NCI-H1092 (cell line): ENCODE measurements at places on chromosomes 11 and 22.

GRCh38 chr22:39325392-39325932 lies 6.0 kb upstream of the RPL3 start:
- DNase-seq: no peak

DNA sequence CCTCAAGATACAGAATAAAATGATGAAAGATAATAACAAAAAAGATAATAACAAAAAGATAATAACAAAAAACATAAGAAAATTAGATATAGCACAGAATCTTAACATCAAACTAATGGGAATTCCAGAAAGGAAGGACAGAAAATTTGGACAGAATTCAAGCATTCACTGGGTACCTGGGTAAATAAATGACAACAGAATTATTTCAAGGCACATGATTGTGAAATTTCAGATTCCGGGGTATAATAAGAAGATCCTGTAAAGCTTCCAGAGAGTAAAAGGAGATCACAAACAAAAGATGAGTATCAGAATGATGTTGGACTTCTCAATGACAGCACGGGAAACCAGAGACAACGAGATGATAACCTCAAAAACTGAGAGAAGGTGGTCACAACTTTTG lies 42.1 kb upstream of the OR9Q1 start:
- DNase-seq: no peak

- DNase-seq: no peak
These were observed 10.9 kb downstream of the MUC6 start for GRCh38 chr11:1025410-1026162.

DNA sequence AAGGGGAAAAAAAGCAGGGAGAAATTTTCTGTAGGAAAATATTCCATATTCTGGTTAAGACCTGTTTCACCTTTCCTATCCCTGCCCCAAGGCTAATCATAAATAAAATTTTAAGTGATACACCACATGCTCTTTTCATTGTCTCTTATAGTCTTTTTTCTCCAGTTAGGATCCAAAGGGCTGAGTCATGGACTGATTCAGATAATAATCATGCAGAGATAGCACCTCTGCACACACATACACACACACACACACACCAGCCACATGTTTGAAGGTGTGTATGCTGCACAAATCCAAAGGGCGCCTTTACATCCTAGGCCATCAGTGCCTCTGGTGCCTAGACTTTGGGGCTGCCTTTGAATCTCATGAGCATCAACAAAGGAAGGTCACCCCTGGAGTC lies 35.5 kb upstream of the CWF19L2 start:
- no peak for DNase-seq

DNA sequence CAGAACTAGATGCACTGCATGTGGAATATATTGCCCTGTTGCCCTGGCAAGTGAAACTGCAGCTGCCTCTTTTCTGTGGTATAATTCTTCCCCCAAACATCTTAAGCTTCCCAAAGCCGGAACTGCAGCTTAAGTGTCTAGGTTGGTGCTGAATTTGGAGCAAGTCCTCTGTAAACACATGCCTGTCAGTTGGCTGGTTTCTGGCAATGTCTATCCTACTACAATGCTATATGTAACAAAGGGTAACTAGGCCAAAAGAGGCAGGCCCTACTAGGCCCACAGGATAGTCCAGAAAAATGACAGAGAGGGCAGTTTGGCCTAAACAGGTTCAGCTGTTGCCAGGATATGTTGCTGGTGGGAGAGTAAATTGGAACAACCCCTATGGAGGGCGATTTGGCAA lies 27.9 kb downstream of the ASCC2 start:
- no peak for DNase-seq

DNA sequence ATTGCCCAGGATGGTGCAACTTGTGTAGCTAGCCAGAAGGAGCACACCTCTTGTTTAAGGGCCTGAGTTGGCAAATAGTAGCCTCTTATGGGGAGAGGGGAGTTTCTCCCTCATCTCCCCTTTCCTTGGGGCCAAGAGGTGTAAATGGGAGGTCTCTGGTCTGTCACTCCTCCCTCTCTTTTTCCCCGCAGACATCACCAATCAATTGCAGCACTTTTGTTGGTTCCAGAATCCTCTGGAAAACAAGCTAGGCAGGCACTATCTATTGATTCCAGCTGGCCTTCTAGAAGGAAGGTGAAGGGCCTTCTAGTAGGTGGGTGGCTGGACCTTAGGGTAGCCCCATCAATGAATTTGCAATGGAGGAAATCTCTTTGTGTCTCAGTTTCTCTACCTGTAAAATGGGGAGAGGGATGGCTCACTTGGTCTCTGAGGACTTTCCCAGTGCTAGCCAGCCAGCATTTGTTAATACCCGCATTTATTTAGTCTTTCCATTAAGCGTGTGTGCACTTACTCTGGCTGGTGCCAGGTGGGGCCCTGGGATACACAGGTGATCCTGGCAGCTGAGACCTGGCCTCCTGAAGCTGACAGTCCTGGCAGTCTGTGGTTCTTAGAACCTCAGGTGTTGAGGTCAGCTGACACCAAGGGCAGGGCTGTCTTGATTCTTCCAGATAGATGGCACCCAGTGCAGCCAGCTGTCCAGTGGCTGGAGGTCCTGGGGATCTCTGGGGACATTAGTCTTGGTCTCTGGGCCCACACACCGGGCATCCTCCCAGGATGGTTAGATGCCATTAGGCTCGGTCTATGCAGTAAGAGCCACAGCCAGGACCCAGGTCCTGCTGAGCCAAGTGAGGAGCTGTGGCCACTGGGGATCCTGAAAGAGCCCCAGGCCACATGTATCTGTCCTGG lies 51.7 kb downstream of the TSPAN18 start:
- DNase-seq: no peak

DNA sequence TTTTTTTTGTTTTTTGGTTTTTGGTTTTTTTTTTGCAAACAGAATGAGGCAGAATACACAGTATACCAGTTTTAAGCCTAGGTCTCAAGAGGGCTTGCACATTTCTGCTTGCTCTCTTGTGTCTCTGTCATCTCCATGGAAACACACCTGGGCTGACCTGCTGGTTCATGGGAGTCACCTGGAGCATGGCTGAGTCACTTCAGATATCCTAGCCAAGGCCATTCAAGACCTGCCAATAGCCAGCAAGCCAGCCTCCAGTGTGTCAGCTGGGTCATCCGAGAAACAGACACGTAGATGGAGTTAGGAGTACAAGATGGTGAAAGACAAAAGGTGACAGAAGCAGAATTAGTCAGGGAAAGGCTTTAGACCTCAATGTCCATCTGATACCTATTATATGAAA lies 124.2 kb upstream of the SEZ6L start:
- DNase-seq: no peak

DNA sequence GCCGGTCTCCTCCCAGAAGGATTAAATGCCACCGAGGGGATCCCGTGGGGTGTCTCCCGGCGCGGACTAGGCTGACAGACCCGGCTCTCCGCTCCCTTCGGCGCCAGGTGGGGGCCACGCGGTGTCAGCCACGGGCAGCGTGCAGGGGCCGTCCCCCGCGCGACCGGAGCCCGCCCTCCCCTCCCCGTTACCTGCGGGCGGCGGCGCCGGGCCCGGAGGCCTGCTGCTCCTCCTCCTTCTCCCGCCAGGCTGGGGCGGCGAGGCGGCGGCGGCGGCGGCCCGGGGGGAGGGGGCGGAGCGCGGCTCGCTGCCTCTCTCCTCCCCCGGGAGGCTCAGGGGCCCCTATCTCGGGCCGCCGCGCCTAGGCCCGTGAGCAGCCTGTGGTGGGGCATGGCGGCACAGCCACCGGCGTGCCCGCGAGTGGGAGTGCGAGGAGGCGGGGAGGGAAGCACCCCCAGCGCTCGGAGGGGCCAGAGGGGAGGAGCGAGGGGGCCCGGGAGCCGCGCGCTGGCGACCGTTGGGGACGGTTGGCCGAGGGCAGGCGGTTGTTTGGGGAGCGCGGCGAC lies 450 bp downstream of the ZBTB44 start:
- DNase-seq: peak; percentile 70

- peak; percentile 83 for DNase-seq
These were observed 35.6 kb downstream of the MPPED1 start for GRCh38 chr22:43447380-43447779.

GRCh38 chr11:72037554-72038311 lies 39.0 kb downstream of the IL18BP start:
- no peak for DNase-seq

DNA sequence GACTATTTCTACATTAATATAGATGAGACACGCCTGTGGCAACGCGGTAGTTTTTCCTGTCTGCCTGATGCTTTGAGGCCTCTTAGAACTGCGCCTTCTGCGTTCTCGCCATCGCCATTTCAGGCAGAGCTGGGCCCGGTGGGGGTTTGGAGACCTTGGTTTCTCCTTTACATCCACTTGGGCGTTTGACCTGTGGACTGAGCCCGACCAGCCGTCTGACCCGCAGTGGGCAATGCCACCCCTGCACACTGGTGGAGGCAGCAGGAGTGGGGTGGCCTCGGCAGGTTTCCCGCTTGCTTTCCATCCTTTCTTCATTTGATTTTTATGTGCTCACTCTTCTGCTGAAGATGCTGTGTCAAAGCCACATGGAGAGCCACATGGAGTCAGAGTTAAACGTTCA lies 130.4 kb downstream of the TBC1D22A start:
- DNase-seq: no peak

DNA sequence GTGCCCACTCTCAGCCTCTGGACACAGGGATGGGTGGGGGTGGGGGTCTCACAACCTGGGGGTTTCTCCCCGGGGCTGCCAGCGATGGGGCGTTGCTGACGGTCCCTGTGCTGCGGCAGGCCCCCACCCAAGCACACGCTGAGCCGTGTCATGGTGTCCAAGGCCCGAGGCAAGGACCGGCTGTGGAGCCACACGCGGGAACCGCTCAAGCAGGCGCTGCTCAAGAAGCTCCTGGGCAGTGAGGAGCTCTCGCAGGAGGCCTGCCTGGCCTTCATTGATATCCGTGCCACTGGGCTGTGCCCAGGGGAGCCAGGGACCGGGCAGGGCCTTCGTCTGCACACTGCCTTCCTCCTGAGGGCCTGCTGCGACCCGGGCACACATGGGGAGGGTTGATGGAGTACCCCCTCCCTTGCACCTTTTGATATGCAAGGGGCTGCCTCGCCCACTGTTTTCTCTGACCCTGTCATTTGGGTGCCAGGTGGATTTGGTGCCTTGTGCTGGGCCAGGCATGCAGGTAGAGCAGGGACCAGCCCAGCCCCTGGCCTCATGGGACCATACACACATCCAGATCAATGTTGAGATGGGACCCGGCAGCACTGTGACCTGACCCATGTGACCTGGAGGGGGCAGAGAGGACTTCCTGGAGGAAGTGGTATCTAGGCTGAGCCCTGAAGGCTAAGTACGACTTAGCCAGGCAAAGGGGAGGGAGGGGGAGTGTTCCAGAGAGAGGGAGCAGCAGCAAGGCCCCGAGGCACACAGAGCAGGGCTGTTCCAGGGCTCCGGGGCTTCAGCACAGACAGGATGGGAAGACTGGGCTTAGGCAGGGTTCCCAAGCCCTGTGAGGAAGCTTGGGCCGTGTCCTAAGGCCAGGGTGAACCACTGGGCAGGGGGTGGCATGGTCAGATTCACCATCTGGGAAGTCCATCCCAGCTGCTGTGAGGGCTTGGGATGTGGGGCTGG lies 75.2 kb downstream of the MYO7A start:
- DNase-seq: no peak

- DNase-seq: no peak
These were observed 29.7 kb downstream of the OR10A6 start for GRCh38 chr11:7901319-7901854.

GRCh38 chr11:88384004-88384668 lies 46.6 kb upstream of the CTSC start:
- no peak for DNase-seq

GRCh38 chr11:10864688-10865087 lies 6.8 kb upstream of the ZBED5 start:
- DNase-seq: no peak

DNA sequence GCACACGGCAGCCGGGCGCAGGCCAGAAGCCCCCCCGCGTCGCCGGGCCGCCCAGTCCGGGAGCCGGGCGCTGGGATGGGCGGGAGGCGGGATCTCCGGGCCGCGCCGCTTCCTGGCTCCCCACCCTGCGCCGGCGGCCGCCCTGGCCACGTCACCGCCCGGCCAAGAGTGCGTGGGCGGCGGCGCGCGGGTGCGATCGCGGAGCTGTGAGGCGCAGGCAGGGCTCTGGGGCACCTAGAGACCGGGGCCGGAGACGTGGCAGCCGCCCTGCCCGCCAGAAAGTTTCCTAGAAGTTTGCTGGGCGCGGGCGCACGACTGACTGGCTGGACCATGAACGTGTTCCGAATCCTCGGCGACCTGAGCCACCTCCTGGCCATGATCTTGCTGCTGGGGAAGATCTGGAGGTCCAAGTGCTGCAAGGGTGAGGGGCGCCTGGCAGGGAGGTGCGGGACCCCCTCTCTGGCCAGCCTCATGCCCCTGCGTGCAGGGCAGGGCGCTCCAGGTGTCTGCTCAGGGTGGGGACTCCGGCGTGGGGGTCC lies at the start of gene KDELR3:
Gene KDELR3 (plus strand): TSS at position 193 of the 539 bp plus-strand sequence. CDS start 138 bp downstream, at position 331.
- DNase-seq: no peak

GRCh38 chr22:31144223-31144622 lies 3.9 kb upstream of the PLA2G3 start:
- DNase-seq: no peak

DNA sequence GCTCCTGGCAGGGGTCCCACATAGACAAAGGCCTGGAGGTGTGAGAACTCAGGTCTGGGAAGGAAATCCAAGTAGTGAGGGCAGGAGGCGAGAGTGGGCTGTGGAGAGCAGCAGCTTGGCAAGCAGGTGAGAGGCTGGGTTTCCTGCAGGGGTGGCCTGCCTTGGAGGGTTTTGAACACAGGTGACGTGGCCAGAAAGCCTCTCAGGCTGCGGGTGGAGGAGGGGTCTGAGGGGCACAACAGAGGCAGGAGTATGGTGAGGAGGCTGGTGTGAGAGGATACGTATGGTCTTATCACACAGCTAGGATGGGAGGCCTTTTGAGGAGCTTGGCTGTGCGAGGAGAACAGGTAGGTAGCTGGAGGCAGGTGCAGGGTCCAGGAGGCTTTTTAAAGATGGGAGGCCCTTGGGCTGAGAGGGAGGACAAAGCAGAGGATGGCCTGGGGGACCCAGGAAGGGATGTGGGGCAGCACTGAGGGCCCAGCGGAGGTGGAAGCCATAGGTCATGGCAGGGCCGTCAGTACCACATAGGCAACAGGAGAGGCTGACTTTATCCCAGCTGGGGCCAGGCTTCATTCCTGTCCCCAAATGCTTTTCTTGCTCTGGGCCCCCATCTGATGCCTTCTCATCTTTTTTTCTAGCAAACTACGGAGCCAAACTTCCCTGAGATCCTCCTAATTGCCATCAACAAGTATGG lies 84.4 kb downstream of the MYO7A start:
- DNase-seq: no peak

GRCh38 chr11:45369313-45369712 lies 83.2 kb upstream of the SYT13 start:
- no peak for DNase-seq

DNA sequence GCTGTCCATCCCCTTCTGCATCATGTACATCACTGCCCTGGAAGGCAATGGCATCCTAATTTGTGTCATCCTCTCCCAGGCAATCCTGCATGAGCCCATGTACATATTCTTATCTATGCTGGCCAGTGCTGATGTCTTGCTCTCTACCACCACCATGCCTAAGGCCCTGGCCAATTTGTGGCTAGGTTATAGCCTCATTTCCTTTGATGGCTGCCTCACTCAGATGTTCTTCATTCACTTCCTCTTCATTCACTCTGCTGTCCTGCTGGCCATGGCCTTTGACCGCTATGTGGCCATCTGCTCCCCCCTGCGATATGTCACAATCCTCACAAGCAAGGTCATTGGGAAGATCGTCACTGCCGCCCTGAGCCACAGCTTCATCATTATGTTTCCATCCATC lies 337 bp downstream of the OR52B6 start:
- no peak for DNase-seq
